ENCODE measurements at places on chromosomes 2 and 18. TPM values are rescaled to one million over a fixed set of nuclear protein-coding genes. Genes with fewer than 3 reads are reported as not detected.

The GRB14 gene
- not detected for total RNA-seq

DNA sequence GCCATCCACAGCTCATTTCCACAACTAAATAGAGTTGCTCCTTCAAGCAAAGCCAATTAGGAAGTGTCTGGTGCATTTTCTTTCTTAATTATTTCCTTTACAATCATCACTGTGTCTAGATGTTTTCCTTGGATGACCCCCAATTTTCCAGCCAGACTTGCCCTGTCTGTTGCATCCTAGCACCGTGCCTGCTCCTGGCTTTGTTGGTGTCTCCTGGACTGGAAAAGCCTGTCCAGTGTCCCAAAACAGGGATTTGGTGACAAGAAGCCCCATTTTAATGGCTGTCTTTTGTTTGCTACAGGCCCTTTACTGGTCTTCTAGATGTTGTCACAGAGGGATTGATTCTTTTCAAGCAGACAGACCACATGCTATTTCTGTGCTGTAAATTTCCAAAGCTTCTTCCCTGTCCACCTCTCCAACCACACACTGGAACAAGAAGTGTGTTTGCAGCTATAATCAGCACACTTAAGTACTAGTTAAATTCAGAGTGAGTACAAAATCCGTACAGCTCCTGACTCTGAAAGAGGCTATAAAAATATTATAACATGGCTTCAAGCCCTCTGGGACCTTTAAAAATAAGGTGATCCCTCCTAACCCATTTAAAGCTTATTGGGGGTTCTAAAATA lies 38.4 kb downstream of the RNF144A start:
- DNase-seq, result no peak

The CHRNG gene
- not detected for total RNA-seq

DNA sequence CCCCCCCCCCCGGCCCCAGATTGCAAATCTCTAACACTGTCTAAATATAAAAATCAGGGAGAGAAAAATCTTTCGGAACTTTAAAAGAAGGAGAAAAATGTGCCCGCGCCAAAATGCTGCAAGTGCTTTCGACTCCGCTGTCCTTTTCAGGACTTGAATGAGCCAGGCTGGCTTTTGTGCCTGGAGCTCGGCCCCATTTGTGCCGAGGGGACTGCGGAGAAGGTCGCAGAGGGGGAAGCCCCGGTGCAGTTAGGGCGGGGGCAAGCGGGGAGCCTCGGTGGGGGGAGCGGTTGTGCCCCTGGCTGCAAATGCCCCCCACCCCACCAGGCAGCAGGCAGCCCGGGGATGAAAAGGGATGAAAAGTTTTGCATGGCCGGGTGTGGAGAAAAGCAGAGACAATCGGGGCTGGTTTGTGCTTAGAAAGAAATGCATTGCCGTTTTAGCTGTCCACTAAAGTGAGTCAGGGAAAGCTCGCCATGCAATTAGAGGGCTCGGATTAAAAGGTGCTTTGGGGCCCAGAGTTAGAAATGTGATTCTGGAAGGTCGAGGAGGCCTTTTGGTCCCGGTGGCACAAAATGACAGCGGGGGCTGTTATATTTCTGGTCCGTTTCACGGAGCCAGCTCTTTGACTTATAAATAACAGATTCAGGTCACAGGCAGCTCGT lies 1.6 kb downstream of the INHBB start:
- no peak for DNase-seq

All from RPMI7951 (cell line).